ENCODE measurements at places on chromosomes 1 and 21.

GRCh38 chr1:15941044-15941840, 34.7 kb downstream of the ZBTB17 start:
- no peak for DNase-seq

DNA sequence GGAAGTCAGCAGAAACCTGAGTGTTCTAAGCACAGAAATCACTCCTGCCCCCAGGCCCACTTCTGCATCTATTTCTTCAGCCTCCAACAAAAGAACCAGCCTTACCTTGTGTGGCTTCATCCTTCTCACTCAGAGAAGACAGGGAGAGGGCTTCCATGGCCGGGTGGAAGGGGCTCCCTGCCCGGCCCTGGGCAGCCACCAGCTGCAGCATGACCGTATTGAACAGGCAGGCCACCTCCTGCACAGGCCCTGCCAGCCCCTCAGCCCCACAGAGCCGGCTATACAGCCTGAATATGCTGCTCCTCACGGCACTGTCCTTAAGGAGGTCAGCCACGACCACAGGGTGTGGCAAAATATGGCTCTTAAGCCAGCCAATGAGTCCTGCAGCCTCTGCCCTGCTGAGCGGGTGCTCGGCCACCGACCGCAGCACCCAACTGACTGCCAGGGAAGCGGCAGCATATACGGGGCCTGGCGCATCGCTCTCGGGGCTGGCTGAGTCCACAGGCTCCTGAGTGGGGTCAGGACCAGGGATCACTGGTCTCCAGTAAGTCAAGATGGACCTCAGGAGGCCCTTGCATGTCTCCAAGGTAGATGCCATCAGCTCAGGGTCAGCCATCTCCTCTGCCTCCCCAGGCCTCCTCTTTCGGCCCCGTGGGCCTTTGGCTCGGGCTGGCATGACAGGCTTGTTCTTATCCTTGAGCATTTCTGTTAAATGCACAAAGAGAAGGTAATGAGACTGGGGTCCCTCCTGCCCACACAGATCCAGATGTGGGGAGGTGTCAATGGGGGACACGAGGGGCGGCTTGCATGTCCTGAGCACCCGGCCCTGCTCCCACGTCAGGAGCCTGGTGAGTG, 17.9 kb downstream of the MRAP start:
- no peak for DNase-seq

DNA sequence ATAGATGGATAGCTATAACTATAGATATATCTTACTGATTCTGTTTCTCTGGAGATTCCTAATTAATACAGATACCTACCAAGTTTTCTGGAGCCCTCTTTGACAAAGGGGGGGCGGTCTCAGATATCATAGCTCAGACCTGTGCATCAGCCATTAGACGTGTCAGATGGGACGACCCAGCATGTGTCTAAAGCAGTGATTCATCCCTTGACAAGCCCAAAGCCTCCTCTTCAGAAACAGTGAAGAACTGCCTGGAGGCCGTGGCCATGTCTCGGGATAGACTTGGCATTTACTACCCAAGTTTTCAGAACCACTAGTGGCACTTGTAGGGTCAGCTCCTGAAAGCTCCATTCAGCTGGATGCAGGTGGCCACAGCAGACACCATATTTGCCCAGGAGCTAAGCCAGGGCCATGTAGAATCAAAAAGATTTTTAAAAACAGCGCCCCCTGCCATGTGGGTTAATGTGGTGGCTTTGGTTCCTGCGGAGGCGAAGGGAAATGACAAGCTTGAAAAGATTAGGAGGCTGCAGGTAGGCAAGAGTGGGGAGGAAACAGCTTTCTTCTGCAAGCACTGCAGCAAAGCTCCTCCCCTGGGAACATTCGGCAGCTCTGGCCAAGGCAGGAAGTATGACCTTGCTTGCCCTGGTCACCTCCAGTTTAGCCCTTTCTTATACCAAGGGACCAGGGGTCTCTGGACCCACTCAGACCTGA, 82.2 kb downstream of the FBXO2 start:
- DNase-seq: no peak

- peak; percentile 73 for DNase-seq
These were observed 49.3 kb downstream of the VWA5B1 start for GRCh38 chr1:20339811-20340457.

DNA sequence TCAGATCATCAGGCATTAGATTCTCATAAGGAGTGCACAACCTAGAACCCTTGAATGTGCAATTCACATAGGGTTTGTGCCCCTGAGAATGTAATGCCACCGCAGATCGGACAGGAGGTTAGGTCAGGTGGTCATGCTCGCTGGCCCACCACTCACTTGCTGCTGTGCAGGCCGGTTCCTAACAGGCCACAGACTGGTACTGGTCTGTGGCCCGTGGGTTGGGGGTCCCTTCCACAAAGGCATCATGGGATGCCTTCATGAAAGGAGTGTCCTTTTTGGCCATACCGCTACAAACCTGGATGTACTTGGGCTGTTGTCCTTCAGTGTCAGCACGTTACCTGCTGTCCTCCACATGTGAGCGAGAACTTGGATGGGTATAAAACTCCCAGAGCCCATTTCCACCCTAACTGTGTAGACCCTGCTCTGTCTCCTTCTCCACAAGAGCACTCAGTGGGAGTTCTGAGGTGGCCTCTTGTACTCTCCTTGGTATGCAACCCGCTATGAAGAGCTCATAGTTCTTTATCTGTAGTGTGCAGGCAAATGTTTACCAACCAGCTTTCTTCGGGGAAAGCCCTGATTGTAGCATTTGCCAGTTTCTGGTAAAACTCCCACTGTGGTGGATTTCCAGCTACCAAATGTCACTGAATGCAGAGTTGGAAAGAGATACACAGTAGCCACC, 41.7 kb upstream of the SLC19A1 start:
- no peak for DNase-seq

GRCh38 chr1:87972811-87973210, 644.1 kb downstream of the LMO4 start:
- no peak for DNase-seq

DNA sequence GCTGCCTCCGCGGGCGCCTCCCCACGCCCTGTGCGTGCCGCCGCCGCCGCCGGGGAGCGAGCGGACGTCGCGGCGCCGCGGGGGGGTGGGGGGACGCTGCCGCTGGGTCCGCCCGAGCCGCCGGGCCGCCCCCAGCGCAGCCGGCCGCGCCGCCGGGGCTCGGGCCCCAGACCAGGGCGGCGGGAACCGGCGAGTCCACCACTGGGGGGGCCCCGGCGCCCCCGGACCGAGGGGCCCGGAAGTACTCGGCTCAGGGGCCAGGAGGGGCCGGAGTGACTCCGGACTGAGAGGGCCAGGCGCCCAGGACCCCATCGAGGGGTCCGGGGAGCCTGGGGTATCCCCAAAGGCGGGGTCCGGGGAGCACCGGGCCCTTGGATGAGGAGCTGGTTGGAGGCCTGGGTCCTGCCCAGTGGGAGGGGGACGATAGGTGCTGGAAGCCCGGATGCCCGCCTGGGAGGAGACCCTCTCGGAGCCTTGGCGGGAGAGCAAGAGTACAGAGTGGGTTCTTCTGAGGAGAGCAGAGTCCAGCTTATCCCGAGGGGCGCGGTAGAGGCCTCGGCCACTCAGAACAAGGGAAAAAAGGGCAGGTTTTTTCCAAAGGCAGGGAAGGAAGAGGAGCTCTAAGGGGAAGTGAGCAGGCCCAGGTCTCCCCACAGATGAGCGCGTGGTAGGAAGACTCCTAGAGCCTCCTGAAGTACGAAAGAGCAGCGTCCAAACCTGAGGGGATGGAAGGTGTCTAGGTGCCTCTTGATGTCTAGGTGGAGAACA, 556 bp downstream of the GMEB1 start:
- DNase-seq: peak; percentile 68

- DNase-seq: no peak
These were observed 117.3 kb downstream of the KAZN start for GRCh38 chr1:14715802-14716201.

All from NCI-H2227 treated with DMSO at 0.1 percent for 48 hours (cell line).